CD4-positive, alpha-beta T cell treated with Interleukin-4 for 4 hours (primary cell): ENCODE measurements at places on chromosomes 3 and 15.

GRCh38 chr3:50971487-50971924 is 296.8 kb downstream of the DOCK3 start:
- peak; percentile 79 for DNase-seq

DNA sequence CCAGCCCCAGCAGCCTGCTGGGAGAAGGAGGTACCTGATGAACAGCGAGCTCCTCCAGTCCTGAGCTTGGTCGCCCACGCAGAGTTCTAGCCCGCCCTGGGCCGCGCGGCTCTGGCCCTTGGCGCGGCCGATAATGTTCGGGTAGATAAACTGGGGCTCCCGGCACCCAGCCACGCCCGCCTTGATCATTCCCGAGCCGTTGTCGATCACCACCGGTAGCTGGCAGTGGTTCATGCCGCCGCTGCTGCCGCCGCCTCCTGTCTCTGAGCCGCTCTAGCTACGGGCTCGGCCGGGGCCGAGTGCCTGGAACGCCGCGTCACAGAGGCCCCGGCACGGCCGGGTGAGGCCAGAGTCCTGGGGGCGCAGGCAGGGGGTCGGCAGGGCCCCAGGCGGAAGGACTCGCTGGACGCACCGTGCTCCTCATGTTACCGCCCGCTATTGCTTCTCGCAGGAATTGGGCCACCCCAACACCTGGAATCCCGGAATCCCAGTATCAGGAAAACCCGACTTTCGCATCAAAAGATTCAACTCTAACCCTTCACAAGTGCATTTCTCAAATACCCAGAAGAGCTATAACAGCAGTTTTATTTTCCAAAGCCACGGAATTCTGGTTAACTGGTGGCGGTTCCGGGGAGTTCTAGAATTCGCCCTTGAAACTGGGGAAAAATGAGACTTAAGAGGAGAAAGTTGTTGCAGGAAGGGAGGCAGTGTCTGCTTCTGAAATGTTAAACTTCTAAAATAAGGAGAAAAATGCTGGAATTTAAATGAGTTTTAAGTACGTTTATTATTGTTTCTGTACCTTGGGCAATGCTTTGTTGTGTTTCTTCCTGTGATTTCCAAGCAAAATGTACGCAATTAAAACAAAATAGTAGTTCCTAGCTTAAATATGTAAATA is at the start of gene ACTRT3:
Gene ACTRT3 (minus strand): TSS at position 275 of the 895 bp plus-strand sequence. CDS start 41 bp downstream, at position 234.
- peak; percentile 61 for DNase-seq

DNA sequence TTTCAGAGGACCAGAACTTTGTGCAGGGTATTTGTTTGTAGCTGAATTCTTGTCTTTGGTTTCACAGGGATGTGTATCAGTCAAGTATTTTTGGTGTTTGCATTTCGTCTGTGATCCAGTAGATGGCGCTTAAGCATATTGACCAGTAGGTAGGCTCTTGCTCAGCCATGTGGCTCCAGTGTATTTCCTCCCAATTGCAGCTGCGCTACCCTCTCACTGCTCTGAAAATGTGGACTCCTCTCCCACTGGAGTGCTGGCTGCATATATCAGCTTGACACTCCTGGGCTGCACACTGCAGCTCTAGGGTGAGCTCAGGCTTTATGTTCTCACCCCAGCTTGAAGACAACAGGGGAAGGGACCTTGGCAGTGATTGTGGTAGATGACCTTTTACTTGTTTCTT is 1264.3 kb upstream of the ALCAM start:
- peak; percentile 1 for DNase-seq

DNA sequence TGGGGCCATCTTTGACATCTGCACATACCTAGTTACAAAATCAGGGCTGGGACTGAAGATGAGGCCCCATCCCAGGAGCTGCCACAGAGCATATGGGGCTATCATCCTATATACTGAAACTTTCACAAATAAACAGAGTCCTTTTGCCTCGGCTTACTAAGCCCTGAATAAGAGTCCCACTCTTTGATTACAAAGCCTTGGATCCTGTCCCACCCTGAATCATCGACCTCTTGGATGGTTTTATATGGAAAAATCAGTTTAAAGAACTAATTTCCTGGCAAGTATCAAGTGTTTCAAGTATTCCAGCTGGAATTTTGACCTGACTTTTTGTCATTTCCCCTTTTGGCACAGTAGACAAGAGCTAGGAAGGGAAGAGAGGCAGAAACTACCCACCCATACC is 331.3 kb upstream of the FRG2C start:
- no peak for DNase-seq

GRCh38 chr3:133236901-133237300 is 163.0 kb upstream of the BFSP2 start:
- no peak for DNase-seq

DNA sequence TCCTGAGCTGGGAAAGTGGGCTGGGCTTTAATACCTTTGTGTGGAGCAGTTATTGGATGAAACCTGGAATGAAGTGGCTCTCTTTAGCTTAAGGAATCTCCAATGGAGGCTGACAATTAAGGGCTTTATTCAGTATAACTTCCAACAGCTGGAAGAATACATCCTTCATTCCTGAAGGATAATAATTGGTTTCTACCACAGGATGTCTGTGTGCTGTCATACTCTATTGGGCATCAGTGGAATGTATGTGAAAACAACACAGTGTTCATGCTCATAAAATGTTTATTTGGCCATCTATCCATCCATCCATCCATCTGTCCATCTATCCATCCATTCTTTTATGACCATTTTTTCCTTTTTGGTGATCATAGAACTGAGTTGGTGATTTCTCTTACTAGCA is 220.7 kb upstream of the GAP43 start:
- DNase-seq: no peak

- no peak for DNase-seq
Observed at GRCh38 chr15:29471757-29472156, 202.1 kb upstream of the NSMCE3 start.

DNA sequence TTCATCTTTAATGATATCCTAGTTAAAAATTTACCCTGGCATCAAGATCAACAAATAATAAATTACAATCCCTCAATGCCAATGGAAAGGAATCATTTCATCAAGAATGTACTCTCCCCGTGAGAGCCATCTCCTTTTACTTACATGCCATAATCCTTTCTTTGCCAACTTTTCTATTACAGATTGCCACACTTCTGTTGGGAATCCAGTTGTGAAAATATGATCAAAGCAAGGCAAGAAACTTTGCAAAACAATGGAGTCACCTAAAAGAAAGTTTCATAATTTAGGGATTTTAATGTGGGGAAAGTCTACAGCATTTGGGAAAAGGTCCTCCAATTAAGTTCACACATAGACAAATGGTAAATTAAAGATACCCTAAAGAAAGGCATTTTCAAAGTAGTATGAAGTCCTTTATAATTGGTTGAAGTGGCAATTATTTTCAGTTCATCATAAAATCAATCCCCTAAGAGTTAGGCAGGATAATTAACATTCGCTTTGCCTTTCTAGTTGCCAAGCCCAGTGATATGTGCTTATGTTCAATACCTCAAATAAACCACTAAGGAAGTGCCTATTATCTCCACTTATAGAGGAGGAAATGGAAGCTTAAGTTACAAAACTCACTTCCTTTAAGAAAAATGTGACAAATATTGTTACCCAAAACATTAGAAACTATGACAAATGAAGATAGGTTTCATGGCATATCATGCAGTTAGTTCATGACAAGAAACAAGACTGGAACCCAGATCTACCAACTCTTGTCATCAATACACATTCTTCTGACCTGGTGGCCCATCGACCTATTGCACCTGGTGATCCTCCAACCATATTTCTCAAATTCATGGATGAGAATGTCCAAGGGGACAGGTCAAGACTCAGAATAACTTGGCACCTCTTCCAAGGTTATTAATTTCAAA is 49.1 kb downstream of the TRANK1 start:
- DNase-seq: peak; percentile 34

- DNase-seq: peak; percentile 30
Observed at GRCh38 chr15:80991421-80991820, 1.8 kb upstream of the MESD start.

- no peak for DNase-seq
Observed at GRCh38 chr15:39404767-39405181, 176.1 kb upstream of the THBS1 start.

GRCh38 chr3:170699158-170700053 is 113.5 kb upstream of the SLC7A14 start:
- DNase-seq: no peak

DNA sequence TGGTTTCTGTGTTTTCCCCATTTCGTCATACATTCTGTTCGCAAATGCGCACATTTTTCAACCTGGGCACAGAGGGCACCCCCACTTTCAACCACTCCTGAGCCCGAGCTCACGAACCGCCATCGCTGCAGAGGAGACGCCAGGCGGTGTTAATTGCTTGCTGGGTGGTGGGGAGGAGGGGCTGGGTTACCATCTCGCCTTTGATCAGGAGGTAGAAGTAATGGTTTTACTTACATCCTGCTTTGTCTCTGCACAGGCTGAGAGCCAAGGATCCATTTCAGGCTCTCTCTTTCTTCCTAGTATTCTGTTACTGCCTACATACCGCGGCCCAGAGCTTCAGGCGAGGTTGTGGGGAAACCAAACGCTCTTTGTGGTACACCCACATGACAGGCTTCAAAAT is 177.3 kb upstream of the WNT5A start:
- no peak for DNase-seq

GRCh38 chr3:87219611-87220010 is 7.5 kb upstream of the CHMP2B start:
- DNase-seq: no peak

GRCh38 chr3:100081311-100081710 is 33.0 kb downstream of the FILIP1L start:
- DNase-seq: no peak

GRCh38 chr3:42179110-42179725 is 86.8 kb downstream of the CCK start:
- DNase-seq: no peak

- DNase-seq: no peak
Observed at GRCh38 chr15:65368302-65369211, 9.2 kb downstream of the IGDCC3 start.

DNA sequence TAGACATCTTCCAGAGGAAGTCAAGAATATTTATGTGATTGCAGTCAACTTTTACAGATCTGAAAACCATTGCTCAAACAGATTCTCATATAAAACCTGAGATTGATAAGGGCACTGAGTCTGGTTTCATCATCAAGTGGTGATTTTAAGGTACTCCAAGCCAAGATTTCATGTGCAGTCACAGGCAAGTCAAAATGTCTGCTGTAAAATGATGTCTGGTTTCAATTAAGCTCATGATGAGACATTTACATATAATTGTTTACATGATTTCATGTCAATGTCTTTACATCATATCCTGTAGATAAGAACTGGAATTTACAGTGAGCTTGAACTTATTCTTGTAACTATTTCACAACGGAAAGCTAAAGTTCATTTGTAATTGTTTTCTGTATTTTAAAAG is 1215.5 kb downstream of the ROBO2 start:
- DNase-seq: no peak

DNA sequence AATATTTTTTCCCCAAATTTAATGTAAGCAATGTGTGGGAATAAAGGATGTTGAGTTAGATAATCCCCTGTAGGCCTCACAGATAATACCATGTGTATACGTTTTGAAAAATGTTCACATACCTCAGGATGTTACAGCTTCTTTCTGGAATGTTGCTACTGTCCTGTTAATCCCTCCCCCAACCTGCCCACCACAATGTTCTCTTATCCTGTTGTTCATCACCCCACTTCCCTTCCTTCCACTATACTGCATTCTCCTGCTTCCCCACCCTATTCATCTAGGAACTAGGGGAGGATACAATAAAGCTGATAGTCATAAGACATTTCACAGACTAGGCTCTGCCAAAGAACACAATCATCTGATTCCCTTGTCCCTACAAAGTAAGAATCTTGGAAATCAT is 92.1 kb downstream of the IGF2BP2 start:
- DNase-seq: no peak

GRCh38 chr3:150370122-150370602 is 37.9 kb upstream of the TSC22D2 start:
- DNase-seq: no peak
